Activated naive CD8-positive, alpha-beta T cell treated with anti-CD3 and anti-CD28 coated beads for 36 hours (primary cell): ENCODE measurements at places on chromosomes 5 and 9. TPM values are rescaled to one million over a fixed set of nuclear protein-coding genes. Genes with fewer than 3 reads are reported as not detected.

Gene COL5A1
- 0.24 TPM for total RNA-seq

Gene PCDHA1
- total RNA-seq, result not detected

Gene GFPT2
- 0.18 TPM for total RNA-seq

Gene LOX
- total RNA-seq, result not detected
